Activated CD8-positive, alpha-beta memory T cell treated with anti-CD3 and anti-CD28 coated beads for 1 hour (primary cell): ENCODE measurements at places on chromosomes 4 and X.

DNA sequence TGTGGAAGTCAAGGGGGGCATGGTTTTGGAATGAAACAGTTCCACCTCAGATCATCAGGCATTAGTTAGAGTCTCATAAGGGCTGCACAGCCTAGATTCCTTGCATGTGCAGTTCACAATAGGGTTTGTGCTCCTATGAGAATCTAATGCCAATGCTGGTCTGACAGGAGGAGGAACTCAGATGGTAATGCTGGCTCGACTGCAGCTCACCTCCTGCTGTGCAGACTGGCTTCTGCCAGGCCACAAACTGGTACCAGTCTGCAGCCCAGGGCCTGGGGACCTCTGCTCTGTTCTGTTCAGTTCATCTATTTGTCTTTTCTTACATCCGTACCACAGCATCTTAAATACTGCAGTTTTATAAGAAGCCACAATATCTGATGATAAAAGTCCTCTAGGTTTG, 12.2 kb upstream of the MSL3 start:
- DNase-seq: no peak

DNA sequence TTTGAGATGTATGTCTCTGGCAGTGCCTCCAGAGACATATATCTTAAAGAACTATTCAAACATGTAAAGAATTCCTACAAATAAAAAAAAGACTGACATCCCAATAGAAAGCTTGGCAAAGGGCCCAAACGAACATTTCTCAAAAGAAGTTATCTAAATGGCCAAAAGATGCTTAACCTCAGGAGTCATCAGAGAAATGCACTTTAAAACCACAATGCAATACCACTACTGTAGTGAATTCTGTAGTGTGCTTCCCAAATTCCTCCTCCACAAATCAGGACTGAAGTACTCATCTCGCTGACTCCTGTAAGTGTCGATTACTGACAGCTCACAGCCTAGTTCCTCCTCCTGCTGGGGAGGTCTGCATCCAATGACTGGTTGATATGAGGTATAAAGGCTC, 129.0 kb upstream of the MAMLD1 start:
- DNase-seq: no peak

- no peak for DNase-seq
Observed at GRCh38 chr4:82458729-82459128, 28.3 kb downstream of the ENOPH1 start.

- DNase-seq: no peak
Observed at GRCh38 chrX:20479896-20480295, 213.2 kb upstream of the RPS6KA3 start.

DNA sequence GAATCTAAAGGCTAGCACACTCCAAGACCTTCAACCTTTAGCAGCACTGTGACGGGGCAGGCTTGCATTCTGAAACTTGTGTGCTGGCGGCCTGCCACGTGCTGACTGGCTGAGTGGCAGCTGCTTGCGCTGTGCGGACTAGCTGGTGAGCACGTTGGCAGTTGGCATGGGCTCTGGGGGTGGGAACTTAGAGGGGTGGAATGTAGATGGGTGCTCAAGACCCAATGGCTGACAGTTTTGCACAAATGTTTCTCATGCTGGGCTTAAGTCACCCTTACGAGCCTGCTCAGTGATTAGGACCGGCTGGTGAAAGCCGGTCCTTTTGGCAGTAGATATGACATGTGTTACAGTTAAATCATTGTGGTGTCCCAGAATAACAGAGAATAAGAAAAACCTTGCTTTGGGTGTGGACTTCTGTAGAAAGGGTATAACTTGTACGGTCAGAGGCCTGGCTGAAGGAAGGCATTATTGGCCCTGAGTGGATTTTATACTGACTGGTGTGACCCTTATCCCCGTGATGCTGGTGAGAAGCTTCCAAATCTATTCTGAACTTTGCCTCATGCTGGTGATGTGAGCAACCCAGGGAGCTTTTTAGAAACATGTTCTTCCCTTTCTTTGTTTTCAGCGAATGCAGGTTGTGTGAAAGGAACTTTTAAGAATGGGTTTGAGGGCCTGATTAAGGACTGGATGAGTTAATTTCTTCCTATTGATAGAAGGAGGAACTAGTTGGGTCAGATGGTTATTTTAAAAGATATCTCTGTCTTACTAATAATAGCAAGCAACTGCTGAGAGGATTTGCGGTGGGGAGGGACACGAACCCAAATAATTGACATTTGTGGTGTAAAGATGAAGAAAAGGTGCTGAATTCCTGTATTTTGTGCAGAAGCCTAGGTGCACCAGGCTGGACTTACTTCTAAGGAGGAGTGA, 107.4 kb upstream of the SLC4A4 start:
- no peak for DNase-seq

GRCh38 chrX:85561231-85561630, 181.8 kb upstream of the POF1B start:
- DNase-seq: no peak

- DNase-seq: no peak
Observed at GRCh38 chr4:148982200-148982599, 540.0 kb upstream of the NR3C2 start.

DNA sequence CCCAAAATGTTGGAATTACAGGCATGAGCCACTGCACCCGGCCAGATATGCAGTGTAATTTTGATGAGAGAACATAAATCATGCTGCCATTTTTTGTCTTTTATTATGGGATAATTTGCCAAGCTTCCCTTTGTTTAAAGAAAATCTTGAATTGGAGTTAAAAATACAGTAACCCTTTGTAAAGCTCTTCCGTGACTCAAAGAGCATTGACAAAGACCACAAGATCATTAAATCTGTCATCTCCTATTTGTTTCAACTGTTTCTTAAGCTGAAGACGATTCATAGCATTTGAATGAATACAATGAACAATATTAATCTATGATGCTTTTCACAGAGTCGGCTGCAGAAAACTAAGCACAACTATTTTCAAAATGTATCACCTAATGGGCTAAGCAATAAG, 132.6 kb downstream of the ANAPC4 start:
- DNase-seq: no peak

DNA sequence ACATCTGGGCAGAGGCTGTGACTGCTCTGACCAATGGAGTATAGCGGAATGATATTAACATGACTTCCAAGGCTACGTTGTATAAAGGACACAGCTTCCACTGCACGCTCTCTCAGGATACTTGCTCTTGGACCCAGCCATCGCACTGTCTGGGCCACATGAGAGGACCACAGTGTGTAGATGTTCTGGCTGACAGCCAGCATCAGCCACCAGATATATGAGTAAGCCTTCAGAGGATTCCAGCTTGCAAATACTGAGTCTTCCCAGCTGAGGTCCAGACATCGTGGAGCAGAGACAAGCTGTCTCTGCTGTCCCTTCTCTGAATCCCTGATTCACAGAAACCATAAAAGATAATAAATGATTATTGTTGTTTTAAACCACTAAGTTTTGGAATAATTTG, 146.8 kb upstream of the USP9X start:
- DNase-seq: no peak

DNA sequence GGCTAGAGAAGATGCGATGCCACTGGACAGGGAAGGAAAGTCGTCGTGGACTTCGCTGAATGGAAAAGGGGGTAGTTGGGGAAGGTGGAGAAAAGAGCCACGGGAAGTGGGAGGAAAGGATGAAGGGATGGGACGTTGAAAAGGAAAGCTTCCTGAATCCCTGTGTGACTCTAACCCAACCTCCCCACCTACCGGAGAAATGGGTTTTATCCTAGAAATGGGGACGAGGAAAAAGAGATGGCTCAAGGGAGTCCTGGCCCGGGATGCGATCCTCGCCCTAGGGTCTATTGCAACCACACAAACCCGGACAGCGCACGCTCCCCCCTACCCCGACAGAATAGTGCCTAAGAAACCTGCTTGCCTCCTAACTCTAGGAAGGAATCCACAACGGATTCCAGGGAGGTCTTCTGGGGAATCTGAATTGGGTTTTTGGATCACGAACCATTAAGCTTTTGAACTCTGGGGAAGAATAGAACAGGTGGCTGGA, 738 bp upstream of the TSPAN5 start:
- DNase-seq: no peak

DNA sequence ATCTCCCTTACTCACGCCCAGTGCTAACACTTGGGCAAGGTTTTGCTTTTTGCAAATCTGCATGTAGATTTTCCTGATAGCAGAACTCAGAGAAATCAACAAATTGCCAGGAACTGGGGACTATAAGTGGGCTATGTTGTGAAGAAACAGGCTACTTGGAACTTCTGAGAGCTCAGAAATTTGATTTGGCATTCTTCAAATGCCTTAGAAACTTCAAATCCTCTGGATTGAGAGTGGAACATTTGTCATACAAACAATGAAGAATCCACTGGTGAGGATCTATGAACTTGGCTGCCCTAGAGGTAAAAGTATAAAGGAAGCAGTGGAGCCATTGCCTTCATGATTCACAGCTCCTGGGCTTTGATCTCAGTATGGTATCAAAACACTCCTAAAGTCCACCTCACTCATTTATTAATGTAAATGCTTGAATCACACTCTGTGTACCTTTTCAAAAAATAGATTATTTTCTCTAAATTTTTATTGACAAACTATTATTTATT, 126.0 kb downstream of the GLRA3 start:
- no peak for DNase-seq

- no peak for DNase-seq
Observed at GRCh38 chr4:66927937-66928336, 617.4 kb downstream of the CENPC start.

- no peak for DNase-seq
Observed at GRCh38 chr4:135368831-135369230, 1167.2 kb upstream of the PABPC4L start.

GRCh38 chr4:1376841-1377605, 29.2 kb downstream of the NKX1-1 start:
- no peak for DNase-seq

DNA sequence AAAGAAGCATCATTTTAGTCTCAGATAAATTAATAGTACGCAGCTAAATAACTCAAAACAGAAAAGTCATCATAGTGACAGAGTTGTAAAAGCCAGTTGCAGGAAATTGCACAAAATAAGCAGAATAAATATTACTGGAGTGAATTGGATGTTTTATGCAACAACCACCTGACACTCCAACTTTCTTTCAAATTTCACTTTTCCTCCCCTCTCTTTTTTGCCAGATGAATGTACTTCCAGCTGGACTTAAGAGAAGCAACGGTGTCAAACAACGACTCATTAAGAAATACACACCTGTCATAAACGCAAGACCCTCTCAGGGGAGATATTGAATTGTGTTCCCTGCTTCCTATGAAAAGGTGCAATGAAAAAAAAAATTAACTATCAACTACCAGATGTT, 120.2 kb upstream of the HCCS start:
- DNase-seq: no peak

DNA sequence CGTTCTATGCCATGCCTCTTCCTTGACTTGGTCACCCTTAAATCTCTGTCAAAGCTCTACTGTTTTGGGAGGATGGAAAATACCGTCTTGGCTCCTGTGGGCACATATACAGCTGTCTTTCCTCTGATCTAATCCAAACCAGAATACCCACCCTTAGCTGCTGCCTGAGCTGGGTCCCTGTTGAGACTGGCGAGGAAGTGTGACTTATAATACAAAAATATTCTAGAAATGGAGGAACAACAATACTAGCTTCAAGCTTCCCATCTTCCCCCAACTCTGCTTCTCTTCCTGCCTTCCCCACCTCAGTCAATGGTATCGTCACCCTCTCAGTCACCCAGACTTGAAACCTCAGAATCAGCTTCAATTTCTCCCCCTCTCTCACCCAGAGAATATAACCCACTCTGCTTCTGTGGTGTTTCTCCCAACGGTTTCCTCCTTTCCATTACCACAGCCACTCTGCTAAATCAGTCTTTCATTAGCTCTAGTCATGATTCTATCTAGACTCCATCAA, 599 bp upstream of the IL2RG start:
- no peak for DNase-seq
